ENCODE measurements at places on chromosomes 6 and 20.

DNA sequence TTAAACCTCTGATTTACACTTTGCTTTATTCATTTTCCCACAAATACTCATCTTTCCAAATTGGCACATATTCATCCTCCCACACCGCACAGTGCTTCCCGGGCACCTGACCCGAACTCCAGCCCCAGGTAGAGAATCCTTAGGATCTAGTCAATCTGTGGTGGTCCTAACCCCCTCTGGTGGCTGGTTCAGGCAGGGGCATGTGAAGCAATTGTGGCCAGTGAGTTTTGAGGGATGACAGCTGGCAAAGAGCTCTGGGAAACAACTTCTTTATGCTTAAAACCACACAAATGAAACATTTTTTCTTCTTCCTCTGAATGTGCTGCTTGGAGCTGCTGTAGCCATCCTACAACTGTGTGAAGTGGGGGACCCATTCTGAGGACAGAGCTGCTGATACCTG lies 54.7 kb downstream of the ELOVL5 start:
- DNase-seq: no peak

DNA sequence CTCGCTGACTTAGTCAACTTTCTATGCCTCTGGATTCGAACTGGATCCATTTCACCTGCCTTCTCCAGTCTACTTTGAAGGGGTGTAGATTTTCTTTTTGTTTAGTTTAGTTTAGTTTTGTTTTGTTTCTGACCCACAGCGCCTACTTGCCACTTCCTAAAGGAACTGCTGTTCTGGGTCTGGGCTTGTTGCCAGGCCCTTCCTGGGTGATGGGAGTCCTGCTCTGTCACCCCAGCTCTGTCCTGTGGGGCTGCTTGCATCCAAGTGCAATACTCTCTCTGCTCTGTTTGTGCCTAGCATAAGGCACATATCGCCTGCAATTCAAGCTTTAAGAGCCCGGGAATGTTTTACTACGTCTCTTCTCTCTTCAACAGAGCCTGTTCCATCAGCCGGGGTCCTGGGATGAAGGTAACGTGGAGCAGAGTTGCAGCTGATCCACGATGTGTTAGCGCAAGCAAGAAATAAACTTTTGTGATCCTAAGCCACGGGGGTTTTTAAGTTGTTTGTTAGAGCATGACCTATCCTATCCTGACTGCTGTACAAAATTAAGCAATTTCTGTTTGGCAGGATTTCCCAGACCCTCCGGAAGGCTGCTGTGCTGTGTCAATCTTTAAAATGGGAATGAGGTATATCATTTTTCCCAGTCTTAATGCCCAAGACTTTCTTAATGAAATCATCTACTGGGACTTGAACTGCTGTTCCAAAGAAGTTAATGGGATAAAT lies 30.9 kb upstream of the TAGAP start:
- DNase-seq: no peak

- no peak for DNase-seq
Measured at GRCh38 chr6:103538381-103538780, 1321.3 kb downstream of the HACE1 start.

DNA sequence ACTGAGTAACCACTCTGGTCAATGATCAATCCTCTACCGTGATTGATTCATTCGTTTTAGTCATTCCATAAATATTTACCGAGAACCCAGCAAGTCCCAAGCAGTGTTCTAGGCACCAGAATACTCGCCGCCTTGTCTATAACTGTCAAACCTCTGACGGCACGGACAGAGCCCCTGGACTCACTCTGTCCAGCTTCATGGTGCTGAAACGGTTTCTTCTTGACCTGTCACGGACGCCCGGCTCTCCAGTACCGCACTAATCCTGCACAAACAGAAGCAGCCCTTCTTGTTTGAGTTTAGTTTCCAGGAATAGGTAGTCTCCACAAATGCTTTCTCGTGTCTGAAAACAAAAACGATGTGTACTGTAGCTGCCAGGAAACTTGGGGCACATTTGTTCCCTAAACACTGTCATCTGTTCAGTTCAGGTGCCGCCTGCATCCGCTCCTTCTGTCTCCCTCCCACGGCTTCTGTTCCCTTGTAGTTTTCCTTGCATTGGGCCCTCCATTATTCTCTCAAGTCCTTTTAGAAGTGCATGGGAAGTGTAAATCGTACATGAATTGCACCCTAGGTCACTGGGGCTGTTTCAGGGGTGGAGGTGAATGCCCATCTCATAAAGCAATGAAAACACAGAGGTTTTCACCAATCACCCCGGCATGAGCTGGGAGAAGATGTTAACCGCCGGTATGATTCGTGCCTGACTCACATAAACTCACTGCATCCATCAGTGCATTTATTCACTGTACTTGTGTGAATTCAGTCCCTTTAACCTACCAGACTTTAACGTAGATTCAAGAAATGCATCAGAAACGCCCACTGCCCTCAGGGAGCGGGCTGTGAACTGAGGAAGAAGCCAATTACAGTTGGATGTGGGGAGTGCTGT lies 209.3 kb upstream of the CDH4 start:
- no peak for DNase-seq

GRCh38 chr6:147366290-147366689 lies 142.2 kb upstream of the SAMD5 start:
- DNase-seq: no peak

DNA sequence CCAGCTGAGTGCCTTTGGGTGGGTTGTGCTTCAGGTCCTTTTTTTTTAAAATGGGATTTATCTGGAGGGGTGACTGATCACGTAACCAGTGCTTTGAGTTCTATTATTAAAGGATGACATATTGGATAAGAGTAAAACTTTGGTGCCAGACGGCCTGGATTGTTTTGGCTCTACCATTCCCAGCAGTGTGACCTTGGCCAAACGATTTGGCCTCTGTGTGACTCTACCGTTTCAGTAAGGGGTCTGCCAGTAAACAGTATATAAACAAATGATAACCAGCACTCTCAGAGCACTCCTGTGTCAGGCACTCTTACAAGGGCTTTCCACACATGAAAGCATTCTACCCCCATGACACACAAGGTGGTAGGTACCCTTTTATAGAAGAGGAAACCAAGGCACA lies 8.7 kb downstream of the SCRT2 start:
- DNase-seq: no peak

DNA sequence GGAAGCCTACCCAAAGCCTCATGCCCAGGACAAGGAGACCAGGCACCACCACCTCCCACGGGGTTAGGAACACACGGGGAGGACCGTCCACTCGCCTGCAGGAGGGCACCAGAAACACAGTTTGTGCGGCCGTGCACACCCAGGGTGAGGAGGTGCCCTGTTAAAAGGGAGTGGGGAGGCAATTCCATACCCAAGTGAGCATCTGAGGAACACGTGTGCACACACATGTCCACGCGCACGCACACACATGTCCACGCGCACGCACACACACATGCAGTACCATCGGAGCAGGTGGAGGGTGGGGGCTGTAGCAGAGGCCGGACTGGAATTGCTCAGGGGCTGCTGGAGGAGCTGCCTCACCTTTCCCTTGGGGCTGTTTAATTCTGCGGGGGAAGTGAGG lies 259.4 kb downstream of the TAF4 start:
- no peak for DNase-seq

DNA sequence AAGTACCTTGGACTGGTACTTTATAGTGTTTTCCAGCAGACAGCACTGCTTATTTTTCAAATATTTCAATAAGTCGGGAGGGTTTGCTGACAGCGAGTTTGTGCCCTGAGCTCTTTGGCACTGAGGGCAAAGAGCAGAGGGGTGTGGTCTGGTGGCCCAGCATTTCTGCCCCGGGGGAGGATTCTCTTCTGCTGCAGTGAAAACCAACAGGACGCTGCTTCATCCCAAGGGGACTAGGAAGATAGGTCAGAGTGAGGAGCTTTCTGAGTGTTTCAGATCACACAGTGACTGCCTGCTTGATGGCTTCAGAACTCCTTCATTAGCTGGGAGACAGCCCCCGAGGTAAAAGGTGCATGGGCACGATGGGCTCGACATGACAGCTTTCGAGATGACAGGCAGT lies 8.6 kb downstream of the ULBP2 start:
- DNase-seq: no peak

GRCh38 chr6:43667245-43668150 lies 20.1 kb downstream of the MRPS18A start:
- DNase-seq: peak; percentile 76

DNA sequence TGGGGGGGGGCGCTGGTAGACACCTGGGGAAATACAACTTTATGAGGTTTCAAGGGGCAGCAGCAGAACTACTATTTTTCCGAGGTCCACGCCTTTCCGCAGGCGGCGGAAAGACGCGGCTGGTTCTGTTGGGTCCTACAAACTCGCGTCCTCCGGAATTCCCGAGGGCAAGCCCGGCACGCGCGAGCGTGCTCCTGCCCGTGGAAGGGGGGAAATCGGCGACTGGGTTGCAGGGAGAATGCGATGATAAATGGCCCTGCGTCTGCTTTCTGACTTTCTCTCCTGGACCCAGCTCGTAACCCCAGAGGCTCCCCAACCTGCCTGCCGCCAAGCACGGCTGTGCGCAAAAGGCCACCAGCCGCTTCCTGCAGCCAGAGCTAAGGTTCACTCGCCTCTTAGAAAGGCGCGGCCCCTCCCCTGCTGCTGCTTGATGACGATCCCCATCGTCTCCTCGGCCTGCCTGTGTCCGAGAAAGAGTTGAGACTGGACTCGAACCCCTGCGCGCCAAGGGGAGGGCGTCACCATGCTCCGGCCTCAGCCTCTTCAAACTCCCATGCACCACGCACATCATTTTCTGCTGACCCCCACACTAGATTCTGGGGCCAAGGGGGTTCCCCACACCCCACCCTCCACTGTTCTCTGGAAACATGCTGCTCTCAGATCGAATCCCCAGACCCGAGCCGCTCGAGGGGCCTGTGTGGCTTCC lies 6.7 kb downstream of the FOXA2 start:
- no peak for DNase-seq

DNA sequence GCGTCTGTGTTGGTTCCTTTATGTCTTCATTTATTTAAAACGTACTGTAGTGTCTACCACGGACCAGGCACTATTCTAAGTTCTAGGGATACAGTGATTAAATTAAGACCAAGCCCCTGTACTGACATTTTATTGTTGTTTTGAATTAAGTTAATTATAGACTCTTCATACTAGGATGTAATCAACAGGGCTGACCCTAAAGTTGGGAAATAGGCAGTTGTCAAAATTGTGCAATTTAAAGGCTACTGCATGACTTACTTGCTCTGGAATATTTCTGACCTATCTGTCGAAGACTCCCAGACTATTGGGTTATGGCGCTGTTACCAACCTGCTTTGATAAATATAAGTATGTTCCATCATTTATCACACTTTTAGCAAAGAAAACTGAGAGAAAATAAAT lies 6.7 kb downstream of the MYO6 start:
- no peak for DNase-seq

- no peak for DNase-seq
Measured at GRCh38 chr20:45336530-45337366, 11.5 kb downstream of the SDC4 start.

GRCh38 chr20:1212023-1212422 lies 8.8 kb downstream of the C20orf202 start:
- DNase-seq: no peak

DNA sequence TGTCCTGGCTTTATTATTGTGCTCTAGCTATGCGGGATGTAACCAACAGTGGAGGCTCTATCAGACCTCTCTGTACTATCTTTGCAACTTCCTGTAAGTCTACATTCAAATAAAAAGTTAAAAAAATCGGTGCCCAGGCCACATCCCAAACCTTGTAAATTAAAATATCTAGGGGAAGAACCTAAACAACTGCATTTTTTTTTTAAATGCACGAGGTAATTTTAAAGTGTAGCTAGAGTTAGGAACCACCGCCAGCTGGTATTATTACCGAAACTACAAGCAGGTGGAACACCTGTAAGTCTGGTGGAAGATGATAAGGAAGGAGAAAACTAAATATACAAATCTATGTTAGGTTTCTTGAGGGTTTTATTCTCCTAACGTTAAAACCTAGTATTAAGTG lies 34.5 kb upstream of the ID4 start:
- DNase-seq: no peak

DNA sequence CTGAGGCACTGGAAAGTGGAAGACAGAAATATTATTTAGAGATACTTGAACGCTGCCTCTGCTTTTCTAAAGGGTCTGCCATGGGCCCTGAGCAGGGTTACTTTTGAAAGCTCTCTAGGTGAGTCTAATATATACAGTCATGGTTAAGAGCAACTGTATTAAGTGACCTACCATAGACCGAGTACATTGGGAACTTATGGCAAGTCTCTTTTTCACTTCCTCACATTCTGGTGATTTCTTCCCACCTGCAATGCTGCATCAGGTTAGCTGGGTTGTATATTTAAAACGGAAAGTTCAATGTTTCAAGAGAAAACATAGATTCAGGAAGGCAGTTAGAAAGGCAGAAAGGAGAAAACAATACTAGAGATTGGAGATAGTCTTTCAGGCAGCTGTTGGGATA lies 154.7 kb downstream of the PHF3 start:
- no peak for DNase-seq

- no peak for DNase-seq
Measured at GRCh38 chr20:51562332-51563173, 20.0 kb upstream of the NFATC2 start.

GRCh38 chr6:44169154-44169553 lies 10.5 kb downstream of the CAPN11 start:
- DNase-seq: no peak

DNA sequence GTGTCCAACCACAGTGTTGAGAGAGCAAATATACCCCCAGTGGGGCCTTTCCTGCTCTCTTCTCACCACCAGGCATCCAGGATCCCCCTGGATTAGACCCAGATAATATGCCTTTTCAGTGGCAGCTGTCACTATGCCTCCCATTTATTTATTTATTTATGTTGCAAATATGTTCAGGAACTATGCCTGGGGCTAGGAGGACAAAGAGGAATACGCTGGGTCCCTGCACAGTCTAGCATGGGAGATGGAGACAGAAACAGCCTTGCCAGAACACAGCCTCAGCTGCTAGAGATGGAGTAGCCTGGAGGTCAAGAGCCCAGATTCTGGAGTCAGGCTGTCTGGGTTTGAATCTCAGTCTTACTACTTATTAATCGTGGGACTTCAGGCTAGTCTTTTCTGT lies 74.6 kb upstream of the LRFN2 start:
- no peak for DNase-seq

DNA sequence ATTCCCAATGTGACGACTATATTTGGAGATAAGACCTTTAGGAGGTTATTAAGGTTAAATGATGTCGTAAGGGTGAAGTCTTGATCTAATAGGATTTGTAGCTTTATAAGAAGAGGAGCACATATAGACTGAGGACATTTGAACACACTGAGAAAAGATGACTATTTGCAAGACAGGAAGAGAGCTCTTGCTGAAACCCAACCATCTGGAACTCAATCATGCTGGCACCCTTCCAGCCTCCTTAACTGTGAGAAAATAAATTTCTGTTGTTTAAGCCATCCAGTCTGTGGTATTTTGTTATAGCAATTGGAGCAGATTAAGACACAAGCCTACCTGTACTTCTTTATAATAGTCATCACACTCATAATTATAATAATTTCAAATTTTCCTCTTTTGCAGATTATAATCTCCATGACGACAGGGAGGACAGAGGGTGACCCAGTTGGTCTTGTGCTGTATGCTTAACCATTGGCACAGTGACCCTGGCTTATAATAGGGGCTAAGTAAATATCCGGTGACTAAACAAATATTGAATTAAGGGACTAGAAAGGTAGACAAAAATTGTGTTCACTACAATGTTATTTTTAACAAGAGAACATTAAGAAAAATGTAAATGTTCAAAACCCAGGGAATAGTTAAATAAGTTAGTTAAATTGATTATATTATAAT lies 206.4 kb upstream of the HDDC2 start:
- no peak for DNase-seq

Measured in effector CD4-positive, alpha-beta T cell (primary cell).